Activated T-helper 1 cell treated with anti-CD3 and anti-CD28 coated beads, Interleukin-12 subunit alpha, Interleukin-12 subunit beta, Interleukin-2, Interleukin-4 antibody, amounts not matched to agents 30 ng/mL and 10 ng/mL and 1 ng/mL, durations not matched to agents 14 hours and 24 hours and 36 hours (primary cell): ENCODE measurements at places on chromosomes 11 and 22.

GRCh38 chr11:126573325-126573978 lies 218.0 kb downstream of the ST3GAL4 start:
- H3K27ac ChIP-seq = no peak overlapping the region
- no peaks in the 10 kb centered on the region for H3K4me1 ChIP-seq
- peaks cover 2% of the 10 kb centered on the region for H3K27me3 ChIP-seq

GRCh38 chr11:128157423-128158298 lies 429.7 kb downstream of the ETS1 start:
- peak overlapping the region; percentile 16 for H3K4me3 ChIP-seq
- H3K36me3 ChIP-seq = no peaks in the 10 kb centered on the region
- peak; percentile 44 for DNase-seq
- H3K27me3 ChIP-seq = peaks cover 16% of the 10 kb centered on the region

DNA sequence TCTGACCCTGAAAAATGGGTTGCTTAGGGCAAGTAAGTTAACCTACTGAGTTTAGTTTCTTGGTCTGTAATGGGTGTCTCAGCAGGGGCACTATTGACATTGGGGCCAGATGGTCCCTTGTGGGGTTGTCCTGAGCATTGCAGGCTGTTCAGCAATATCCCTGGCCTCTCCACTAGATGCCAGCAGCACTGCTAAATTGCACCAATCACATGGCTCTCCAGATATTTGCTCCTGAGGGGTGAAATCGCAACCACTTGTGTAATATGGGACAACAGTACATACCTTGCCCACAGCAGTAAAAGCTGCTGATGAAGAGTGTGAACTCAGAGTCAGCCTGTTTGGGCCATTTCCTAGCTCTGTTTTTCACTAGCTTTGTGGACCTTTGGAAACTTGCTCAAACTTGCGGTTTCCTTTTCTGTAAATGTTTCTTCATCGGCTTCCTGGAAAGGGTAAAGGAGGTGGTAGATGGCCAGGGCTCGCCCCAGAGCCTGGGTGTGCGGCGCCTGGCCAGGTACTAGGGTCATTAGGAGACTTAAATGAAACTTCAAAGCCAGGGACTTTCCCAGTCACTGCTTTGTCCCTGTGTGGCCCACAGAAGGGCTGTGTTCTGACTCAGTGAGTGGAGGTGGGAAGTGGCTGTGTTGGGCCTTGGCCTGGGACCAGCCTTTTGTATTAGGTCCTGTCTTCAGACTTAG lies 13.0 kb downstream of the NCF4 start:
- peak overlapping the region; percentile 30 for H3K4me3 ChIP-seq
- H3K27ac ChIP-seq = peak overlapping the region; percentile 86
- H3K27me3 ChIP-seq = no peaks in the 10 kb centered on the region
- H3K36me3 ChIP-seq = peaks cover 25% of the 10 kb centered on the region

GRCh38 chr11:117278347-117278746 lies 12.8 kb upstream of the BACE1-AS start:
- H3K4me1 ChIP-seq = peaks cover 11% of the 10 kb centered on the region
- no peaks in the 10 kb centered on the region for H3K27me3 ChIP-seq
- no peak for DNase-seq
- no peak overlapping the region for H3K4me3 ChIP-seq

- H3K4me1 ChIP-seq = no peaks in the 10 kb centered on the region
- H3K4me3 ChIP-seq = no peak overlapping the region
- no peaks in the 10 kb centered on the region for H3K36me3 ChIP-seq
- no peak overlapping the region for H3K27ac ChIP-seq
Measured at GRCh38 chr11:130055617-130056016, 14.1 kb upstream of the APLP2 start.

GRCh38 chr11:24628224-24628776 lies 131.4 kb downstream of the LUZP2 start:
- no peak overlapping the region for H3K4me3 ChIP-seq
- no peak for DNase-seq
- no peaks in the 10 kb centered on the region for H3K4me1 ChIP-seq
- H3K36me3 ChIP-seq = no peaks in the 10 kb centered on the region
- no peak overlapping the region for H3K27ac ChIP-seq

DNA sequence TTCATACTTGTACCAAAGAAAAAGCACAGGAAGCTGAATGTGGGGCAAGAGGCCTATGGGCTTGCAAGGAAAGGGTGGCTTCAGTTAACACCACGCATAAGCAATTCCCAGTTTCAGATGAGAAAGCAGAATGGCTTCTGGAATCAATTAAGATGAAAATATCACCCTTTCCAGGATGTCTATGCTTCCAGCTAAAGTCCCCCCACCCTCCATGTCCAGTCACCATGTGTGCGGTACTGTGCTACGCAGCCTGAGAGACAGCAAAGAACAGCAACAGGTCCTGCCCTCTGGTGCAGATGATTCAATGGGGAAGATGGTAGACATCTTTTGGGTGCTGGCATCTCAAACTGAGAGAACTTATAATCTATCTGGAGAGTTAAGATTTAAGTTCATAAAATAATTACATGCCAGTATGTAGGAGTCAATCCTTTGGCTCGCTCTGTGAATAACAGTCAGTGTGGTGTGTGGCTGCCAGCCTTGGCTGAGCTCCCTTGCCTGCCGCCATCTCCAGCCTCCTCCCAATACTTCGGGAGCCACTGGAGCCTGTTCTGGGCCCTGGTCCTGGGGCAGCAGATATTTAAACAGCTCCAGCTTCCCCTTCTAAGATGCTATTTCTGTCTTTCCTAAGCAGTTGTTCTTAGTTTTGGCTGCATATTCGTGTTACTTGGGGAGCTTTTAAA lies 44.5 kb downstream of the ME3 start:
- no peak overlapping the region for H3K4me3 ChIP-seq
- H3K36me3 ChIP-seq = no peaks in the 10 kb centered on the region
- H3K27me3 ChIP-seq = peaks cover 24% of the 10 kb centered on the region
- no peak for DNase-seq
- H3K27ac ChIP-seq = no peak overlapping the region
- peaks cover 6% of the 10 kb centered on the region for H3K4me1 ChIP-seq

DNA sequence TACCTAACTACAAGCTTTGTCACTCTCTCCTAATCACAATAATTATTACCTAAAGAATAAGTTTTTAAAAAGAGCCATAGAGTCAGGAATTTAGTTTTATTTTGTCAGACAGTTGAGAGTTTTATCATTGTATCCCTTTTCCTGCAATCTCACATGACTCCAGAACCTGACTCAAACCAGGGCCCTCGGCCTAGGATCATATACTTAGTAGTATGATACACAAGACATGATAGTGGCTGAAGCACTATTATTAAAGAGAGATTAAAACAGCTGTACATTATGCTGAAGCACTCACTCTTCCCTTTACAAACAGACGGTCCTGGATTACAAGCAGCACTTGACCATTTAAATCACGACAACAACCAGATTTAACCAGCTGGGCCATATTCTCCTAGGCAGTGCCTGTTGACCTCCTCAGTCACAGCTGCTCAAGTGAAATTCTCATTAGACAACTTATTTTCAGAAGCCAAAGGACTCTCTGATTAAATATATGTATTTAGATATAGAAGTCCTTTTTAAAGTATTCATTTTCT lies 44.0 kb downstream of the SOX6 start:
- H3K4me1 ChIP-seq = no peaks in the 10 kb centered on the region
- H3K27ac ChIP-seq = no peak overlapping the region
- no peaks in the 10 kb centered on the region for H3K27me3 ChIP-seq
- no peak overlapping the region for H3K4me3 ChIP-seq
- DNase-seq = no peak

GRCh38 chr11:58844361-58845005 lies at the start of gene GLYATL2:
TSS of gene GLYATL2 (minus strand) at chr11:58844704. CDS start at chr11:58839612, 5,092 bp downstream.
- no peak within 1 kb of the TSS for H3K27ac ChIP-seq
- H3K27me3 ChIP-seq = no peaks in the 10 kb centered on the region

DNA sequence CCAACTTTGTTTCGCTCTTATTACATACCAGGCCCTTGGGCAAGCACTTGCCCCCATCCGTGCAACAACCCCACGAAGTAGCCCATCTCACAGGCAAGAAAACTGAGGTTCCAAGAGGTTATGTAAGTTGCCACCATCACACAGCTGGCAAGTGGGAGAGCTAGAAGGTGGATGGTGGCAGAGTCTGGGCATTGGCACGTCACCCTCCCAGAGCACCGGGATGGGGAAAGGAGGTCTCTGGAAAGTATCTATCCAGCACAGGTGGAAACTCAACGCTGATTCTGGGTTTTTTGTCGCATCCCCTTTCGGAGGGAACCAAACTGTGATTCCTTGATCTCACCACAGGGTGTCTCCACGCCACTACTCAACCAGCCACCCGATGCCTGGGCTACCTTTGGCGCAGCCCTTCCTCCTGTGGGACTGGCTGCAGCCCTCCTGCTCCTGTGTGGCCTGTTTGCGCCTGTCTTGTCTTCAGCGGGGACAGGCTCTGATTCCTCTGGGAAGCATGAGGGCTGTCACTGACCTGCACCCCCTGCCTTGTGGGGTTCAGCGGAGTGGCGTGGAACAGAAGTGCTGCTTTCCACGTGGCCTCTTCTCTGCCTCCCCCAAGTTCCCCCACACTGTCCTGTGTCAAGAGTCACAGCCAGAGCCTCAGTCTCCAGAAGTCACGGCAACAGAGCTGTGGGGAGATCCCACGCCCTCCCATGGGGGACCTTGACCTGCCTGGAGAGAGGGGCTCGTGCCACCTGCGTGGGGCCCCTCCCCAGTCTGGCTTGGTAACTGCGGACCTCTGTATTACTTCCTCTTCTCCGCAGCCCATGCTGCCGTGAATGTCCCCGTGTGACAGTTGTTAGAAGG lies 34.4 kb upstream of the TRIM29 start:
- H3K27ac ChIP-seq = no peak overlapping the region
- peaks cover 8% of the 10 kb centered on the region for H3K4me1 ChIP-seq
- H3K4me3 ChIP-seq = no peak overlapping the region
- peak; percentile 34 for DNase-seq
- H3K27me3 ChIP-seq = peaks cover 63% of the 10 kb centered on the region
- H3K36me3 ChIP-seq = no peaks in the 10 kb centered on the region

DNA sequence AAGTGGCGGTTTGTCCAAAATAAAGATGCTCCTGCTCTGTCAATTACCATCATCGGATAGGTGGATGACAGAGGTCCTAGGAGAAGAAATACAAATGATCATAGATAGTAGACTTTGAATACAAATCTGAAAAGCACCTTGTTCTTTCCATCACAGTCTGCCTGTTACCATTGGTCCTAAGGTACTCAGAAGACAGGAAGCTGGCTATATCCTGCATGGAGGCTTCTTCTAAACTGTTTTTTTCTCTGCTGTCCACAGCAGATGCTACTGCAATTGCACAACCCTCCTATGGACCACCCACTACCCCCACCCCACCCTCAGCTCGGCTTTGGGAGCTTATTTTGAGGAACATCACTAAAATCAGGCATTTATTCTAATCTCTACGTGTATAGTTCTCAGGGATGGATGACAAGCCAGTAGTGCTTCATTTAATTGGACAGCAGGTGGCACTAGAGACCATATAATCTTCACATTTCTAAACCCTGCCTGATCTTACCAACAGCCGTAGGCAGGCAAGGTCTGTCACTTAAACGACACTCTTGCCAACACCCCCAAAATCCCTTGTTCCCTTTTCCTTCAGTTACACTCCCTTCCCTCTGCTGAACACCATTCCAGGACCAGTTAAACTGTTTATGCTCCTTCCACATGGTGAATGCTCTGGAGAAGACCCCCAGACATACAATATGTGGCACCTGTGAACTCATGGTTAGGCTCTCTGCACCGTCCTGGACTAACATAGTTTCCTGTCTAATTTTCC lies 6.6 kb upstream of the PTS start:
- peak; percentile 33 for DNase-seq
- no peak overlapping the region for H3K27ac ChIP-seq
- H3K36me3 ChIP-seq = no peaks in the 10 kb centered on the region
- no peak overlapping the region for H3K4me3 ChIP-seq

DNA sequence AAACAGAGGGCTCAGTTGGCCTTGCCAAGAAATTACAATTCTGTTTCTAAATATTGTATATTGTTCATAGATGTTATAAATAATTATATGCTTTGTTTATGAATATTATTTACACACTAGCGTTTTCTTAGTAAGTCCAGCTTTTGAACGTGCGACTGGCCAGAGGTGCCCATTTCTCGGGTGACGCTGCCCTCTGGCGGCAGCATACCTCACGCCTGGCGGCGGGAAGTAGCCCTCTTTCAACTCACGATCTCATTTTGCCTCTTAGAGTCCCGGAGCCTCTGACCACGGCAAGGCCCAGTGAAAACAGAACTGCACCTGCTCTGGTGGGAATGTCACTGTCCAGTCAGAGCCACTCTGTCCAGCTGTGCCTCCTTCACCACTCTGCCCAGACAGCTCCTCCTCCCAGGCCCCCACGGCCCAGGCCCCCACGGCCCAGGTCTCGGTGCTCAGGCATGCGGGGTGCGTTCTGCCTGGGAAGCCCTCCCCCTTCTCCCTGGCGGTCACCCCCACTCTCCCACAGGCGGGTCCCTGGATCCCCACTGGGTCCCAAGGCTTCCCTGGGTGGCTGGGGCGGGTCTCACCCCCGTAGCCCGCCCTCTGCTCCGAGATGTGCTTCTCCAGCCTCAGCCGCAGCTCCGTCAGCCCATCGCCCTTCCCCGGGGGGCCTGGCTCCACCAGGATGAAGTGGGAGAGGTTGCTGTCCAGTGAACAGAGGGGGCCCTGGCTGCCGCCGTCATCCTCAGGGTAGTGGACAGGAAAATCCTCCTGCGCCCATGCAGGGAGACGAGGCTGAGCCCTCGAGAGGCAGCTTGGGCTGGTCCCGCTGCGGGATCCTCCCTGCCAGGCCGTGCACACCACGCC lies 19.3 kb downstream of the TSSC4 start:
- peak; percentile 47 for DNase-seq
- H3K27ac ChIP-seq = no peak overlapping the region
- H3K36me3 ChIP-seq = no peaks in the 10 kb centered on the region

- no peak for DNase-seq
- peaks cover 3% of the 10 kb centered on the region for H3K27me3 ChIP-seq
- H3K36me3 ChIP-seq = peaks cover 23% of the 10 kb centered on the region
- H3K4me1 ChIP-seq = peaks cover 21% of the 10 kb centered on the region
Measured at GRCh38 chr11:66337103-66337899, 1.1 kb upstream of the RIN1 start.

- H3K27me3 ChIP-seq = peaks cover 4% of the 10 kb centered on the region
- no peak overlapping the region for H3K4me3 ChIP-seq
- H3K27ac ChIP-seq = no peak overlapping the region
- no peaks in the 10 kb centered on the region for H3K4me1 ChIP-seq
Measured at GRCh38 chr11:72292106-72292785, 48.3 kb upstream of the PHOX2A start.

DNA sequence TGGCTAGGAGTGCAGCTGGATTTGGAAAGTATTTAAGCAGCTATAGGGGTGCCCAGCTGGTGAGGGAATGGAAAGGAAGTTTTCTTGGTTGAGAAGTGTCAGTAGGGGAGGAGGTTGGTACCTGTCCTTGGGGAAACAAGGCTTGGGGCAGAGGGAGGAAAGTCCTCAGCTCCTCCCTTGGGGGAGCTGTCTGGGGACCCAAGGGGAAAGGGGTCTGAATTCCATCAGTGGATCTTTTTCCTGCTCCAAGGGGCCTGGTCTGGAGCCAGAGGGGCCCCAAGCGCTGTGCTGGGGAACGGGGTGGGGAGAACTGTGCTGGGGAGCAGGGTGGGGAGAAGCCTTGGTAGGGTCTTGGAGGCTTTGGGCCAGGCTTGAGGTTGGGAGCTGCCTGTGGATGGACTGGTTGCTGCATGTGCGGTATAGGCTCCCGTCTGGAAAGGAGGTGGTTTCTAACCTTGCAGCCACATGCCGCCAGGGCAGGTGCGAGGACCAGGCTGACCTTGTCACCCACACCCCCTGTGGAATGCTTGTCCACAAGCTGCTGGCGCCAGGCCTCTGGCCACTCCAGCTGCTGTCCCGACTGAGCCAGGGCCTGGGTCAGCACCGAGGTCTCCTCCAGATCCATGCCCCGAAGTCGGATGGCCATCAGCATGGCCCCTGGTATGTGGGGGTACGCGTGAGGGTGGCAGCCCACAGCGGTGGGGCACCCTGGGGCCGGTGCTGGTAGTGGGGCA lies 963 bp downstream of the TYMP start:
- peaks cover 43% of the 10 kb centered on the region for H3K4me1 ChIP-seq
- peak overlapping the region; percentile 83 for H3K4me3 ChIP-seq
- H3K36me3 ChIP-seq = peaks cover 9% of the 10 kb centered on the region
- H3K27me3 ChIP-seq = no peaks in the 10 kb centered on the region
- DNase-seq = no peak
- peak overlapping the region; percentile 86 for H3K27ac ChIP-seq
